Breast epithelium (tissue), 4 donors: ENCODE measurements at places on chromosomes 6 and 20.

DNA sequence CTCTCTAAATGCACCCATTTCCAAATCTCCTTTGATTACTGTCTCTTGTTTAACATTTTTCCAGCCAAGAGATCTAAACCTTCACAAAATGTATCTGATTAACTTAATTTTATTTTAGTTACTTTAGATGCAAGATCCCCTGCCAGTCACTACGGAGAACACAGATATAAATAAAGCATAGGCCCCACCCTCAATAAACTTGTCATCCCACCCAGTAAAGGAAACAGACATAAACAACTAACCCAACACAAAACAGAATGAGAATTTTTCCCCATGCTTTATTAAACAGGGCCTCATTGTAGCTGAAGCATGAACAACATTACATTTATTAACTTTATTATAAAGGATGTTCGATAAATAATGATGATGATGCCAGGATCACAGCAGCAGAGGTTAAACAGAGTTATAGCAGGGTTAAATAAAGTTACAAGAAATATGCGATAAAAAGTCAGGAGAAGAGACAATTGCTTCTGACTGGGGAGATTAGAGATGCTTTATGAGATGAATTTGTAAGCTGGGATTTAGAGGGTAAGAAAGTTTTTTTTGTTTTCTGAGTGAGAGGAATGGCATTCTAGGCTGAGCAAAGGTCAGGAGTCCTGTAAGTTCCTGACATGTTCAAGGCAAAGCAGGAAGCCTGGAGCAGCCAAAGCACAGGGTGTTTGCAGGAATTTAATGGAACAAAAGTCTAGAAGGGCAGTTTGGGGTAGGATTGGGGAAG is 41.1 kb downstream of the TFAP2A start:
- no peak for DNase-seq

- DNase-seq = no peak
These were observed 22.6 kb downstream of the PLCB1 start for GRCh38 chr20:8154638-8155037.

DNA sequence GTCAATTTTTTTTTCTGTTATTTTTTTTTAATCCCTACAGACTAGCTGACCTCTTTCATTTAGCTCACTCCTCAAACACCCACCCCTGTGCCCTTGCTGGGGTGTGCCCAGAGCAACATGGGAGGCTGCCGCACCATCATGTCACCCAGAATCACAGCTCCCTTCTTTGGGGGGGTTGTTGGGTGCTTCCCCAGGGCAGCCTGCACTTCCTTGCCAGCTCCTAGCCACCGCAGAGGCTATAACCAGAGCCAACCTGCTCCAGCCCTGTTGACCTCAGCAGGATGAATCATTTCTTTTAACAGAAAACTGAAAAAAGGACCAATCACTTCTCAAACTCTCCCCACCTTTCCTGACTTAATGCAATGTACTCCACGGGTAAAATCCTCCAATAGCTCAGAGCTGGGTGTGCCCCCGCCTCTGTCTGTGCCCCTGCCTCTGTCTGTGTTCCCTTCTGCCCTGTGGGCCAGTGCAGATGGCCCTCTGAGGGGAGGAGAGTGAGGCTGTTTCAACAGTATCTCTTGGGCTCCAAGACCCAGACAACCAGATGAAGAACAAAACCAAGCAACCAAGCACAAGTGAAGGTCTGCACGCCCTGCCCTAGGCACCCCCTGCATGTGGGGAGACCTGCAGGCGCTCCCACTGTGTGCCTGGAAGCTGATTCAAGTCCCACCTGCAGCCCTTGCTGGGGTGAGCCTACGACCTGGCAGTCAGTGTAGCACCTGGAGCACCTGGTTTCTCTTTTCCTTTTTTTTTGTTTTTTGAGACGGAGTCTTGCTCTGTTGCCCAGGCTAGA is 67.7 kb downstream of the PYGB start:
- no peak for DNase-seq

DNA sequence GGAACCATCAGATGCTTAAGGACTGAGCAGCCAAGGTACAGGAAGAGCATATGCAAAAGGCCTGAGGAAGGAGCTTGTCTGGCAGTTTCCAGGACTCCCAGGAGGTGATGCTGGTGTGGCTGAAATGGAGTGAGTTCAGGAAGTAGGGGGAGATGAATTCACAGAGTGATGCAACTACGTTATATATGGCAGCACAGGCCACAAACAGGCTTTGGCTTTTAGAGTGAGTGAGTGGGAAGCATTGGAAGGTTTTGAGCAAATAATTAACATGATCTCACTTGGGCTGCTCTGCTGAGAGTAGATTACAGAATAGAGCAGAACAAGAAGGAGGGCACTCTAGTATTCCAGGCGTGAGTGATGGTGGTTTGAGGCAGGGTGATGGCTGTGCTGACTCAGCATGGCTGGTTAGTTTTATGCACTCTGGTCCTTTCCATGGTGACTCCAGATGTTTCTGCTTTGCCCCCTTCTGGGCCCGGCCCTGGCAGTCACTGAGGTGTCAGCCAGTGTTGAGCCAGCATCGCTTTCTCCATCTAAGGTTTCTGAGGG is 6.5 kb downstream of the BTN2A2 start:
- no peak for DNase-seq

- DNase-seq = no peak
These were observed 130.5 kb downstream of the WDR27 start for GRCh38 chr6:169571123-169571962.

- no peak for DNase-seq
These were observed 111.8 kb downstream of the PSMB1 start for GRCh38 chr6:170441316-170441715.

GRCh38 chr6:107868867-107869611 is 44.9 kb upstream of the SCML4 start:
- no peak for DNase-seq

DNA sequence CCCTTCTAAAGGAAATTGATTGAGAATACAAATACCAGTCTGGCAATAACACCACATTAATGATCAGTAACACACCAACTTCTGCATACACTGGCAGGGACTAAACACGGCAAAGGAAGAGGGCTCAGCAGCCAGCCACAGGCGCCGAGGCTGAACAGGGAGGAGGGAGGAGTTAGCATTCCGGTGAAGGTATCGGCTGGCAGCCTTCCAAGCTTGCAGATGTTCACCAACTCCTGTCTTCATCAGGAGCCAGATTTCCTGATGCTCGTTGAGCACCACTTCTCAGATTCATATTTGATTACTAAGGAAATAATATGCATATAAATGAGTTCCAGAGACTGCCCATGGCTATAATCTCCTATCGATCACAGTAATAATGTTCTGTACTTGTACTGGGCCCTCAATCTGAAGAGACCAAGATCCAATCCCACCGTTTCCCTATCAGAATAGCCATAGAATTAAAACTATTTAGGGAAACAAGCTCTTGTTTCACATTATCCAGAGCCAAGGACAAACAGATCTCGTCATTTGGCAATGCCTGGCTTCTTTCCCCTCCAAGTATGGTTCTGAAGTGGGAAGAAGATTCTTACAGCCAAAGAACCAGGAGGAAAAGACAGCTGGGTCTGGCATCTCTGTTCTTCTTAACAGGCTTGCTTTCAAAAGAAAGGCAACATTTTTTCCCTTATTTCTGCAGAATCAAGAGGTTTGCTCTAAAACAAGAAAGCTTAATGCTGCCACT is 42.2 kb downstream of the GFOD1 start:
- peak; percentile 63 for DNase-seq

DNA sequence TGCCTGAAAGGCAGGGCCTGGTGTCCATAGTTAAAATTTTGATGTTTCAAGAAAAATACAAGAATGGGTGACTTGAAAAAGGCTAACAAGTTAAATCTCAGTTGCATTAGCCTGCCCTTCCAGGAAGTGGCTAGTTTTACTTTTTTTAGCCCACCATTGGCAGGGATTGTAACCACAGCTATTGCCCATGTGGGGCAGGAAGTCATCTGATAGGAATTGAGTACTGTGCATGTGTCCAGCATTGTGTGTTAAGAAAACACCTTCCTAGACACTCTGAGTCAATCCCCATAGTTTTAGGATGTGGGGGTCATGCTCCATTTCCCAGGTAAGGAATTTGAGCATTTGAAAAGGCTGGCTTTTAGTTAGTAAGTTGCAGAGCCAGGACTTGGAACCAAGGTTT is 26.9 kb downstream of the LYRM2 start:
- no peak for DNase-seq
